Activated T-helper 1 cell treated with anti-CD3 and anti-CD28 coated beads, Interleukin-2, amount 50 U/mL, for 16 hours (primary cell): ENCODE measurements at places on chromosomes 2 and 18.

- DNase-seq, result no peak
Measured at GRCh38 chr2:171763602-171764001, 76.3 kb downstream of the DYNC1I2 start.

- DNase-seq, result no peak
Measured at GRCh38 chr18:25449046-25449445, 97.1 kb upstream of the ZNF521 start.

DNA sequence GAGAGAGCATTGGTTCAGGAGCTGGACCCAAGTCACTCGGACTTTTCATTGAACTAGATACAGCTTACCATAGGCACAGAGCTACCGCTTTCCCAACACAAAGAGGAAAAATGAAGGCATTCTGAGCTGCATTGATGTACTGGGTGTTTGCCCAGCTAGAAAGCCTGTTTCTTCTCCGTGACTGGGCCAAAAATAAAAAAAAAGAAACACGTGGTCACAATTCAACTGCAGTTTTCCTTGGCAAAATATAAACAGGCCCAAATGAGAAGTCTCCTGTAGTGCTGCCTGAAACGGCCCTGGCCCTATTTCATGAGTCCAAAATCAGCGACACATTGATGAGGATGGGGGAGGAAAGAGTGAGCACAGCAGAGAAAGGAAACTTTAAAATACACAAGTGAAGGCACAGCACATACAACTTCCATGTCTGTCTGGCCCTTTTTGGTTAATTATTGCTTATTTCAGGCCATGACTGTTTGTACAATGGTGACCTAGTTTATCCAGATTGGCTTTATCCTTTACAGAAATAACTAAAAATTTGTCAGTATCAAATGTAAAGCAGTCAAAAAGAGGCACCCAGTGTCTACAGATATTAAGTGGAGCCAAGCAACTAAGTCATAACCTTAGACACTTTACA lies 179.7 kb downstream of the ICOS start:
- no peak for DNase-seq

- no peak for DNase-seq
Measured at GRCh38 chr2:96693286-96694200, 46.3 kb downstream of the LMAN2L start.

GRCh38 chr18:37443325-37444055 lies 122.1 kb downstream of the CELF4 start:
- no peak for DNase-seq

- no peak for DNase-seq
Measured at GRCh38 chr18:29874519-29875098, 1167.9 kb downstream of the DSC3 start.

GRCh38 chr18:61898640-61899101 lies 5.9 kb upstream of the RNF152 start:
- no peak for DNase-seq

DNA sequence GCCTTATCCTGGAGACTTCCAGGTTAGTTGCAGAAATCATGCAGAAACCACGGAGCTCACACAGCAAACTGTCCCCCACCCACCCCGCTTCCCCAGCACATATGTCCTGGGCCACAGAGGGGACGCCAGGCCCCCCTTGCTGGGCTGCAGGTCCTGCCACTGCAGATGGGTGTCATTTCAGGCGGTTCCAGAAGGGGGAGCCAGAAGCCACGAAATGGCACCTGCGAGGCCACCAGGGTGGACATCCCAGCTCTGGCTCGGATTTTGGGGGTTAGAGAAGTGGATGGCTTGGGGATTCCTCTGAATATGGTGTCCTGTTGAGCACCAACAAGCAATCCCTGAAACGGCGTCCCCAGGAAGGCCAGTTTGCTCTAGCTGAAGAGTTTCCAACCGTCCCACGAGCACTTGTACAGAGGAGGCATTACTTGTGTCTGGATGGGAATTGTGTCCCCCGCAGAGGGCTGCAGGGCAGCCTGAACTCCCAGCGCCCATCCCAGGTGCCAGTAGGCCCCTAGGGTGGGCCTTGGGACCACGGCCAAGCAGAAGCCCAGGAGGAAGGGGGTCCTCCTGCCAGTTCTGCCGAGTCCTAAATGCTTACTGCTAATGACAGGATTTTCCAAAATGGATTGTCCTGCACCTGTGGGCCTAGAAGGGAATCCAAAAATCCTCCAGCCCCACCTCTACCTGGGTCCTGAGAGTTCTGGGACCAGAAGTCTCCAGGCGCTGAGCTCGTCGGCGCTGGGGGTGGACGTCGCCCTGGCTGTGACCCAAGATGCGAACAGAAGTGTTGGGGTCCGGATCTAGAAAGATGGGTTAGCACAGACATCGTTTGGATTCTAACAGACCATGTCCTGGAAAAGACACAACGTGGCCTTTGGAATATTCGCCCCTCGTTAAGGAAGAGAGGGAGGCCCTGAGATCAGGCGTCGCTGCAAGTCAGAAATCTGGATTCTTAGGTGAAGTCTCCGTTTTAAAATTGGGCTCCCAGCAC lies 14.6 kb upstream of the NFATC1 start:
- DNase-seq, result peak; percentile 54

GRCh38 chr2:136582628-136583205 lies 182.6 kb upstream of the THSD7B start:
- DNase-seq, result no peak

- peak; percentile 41 for DNase-seq
Measured at GRCh38 chr18:9017167-9017904, 85.2 kb upstream of the NDUFV2 start.

DNA sequence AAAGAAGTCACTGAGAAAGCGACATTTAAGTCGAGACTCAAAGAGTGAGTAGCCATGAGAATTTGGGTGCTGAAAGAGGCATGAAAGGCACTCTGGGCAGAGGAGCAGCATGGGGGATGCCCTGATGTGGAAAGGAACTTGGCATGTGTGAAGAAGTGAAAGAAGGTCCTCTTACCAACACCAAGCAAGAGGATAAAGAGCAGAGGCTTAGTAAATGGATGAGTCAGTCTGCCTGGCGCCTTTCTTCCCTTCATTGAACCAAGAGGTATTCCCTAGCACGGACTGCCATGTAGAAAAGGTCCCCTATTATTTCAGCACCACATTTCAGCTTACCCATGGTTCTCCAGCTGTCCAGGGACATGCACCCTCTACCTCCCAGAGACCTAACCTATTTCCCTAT lies 221.1 kb upstream of the NRP2 start:
- DNase-seq, result no peak

DNA sequence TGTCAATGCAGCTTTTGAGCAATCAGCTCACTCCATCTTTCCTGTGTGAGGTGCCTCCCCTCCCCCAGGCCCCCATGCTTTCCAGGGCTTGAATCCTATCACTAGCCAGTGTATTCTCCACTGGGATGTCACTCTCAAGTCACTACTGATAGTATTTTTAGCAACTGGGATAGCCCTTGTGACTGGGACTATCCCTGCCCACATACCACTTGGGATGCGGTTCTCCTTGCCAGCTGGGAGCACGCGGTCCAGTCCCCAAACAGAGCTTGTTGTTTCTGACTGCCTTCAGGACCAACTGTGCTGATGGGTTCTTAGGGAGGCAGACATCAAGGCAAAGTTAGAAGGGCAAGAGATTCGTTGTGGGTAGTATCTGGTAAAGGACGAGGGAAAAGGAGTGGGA lies 134.9 kb downstream of the FAM161A start:
- DNase-seq, result no peak

GRCh38 chr2:152171718-152172117 lies 3.8 kb downstream of the STAM2 start:
- DNase-seq, result no peak

- DNase-seq, result no peak
Measured at GRCh38 chr18:70197026-70197425, 8.5 kb downstream of the RTTN start.

DNA sequence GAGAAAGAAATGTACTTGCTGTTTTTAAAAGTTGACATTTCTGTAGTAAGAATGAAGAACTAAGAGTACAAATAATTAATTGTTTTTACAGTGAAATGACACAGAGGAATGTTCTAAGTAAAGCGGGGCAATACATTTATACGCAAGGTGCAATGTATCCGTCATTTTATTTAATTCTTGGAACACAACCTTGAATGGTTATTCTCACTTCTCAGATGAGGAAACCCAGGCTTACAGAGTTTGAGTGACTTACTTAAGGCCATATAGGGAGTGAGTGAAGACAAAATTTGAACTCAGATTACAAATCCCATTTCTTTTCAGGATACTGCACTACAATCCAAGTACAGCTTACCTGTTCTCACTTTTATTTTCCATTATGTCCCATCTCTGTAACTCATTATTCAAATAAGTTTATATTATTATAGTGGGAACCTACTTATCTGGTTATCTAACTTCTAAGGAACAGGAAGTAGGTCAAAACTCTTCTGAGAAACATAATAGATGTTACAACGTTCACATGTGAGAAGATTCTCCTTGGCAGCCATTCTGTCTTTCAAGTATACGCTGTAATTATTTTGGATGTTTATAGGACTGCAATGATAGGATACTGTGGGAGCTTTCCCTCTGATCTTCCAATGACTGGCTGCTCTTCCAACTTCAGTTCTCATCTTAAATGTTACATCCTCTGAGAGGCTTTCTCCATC lies 12.3 kb upstream of the STK17B start:
- DNase-seq, result no peak

GRCh38 chr2:157336137-157337010 lies 10.8 kb upstream of the ERMN start:
- no peak for DNase-seq

DNA sequence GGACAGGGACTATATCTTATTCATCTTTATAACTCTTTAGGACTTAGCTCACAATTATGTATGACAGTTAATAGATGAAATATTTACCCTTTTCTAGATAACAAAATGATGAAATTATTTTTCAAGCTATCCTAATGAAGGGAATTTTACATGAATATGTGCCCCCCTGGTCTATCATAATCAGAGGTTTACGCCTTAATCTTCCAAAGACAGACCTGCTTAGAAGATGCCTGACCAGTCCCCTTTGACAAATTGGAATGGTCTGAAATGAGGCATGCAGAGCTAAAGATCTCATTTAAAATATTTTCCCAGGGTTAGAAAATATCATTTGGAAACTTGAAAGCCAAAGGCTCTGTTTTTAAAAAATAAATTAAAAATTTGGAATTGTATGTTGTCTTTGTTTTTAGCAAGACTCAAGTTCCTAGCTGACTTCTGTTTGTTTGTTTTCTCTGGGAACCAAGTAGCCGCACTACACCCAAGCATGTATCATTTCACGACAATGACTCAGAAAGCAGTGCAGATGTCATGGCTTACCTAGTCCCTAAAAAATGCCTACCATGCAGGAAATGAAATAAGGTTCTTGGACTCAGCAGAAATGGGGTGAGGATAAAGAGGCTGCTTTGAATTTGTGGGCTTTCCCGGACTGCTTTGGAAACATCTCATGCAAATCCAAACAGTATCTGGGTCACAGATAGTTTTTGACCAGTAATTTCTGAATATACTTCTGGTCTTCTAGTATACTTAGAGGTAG lies 162.1 kb downstream of the ZEB2 start:
- no peak for DNase-seq

DNA sequence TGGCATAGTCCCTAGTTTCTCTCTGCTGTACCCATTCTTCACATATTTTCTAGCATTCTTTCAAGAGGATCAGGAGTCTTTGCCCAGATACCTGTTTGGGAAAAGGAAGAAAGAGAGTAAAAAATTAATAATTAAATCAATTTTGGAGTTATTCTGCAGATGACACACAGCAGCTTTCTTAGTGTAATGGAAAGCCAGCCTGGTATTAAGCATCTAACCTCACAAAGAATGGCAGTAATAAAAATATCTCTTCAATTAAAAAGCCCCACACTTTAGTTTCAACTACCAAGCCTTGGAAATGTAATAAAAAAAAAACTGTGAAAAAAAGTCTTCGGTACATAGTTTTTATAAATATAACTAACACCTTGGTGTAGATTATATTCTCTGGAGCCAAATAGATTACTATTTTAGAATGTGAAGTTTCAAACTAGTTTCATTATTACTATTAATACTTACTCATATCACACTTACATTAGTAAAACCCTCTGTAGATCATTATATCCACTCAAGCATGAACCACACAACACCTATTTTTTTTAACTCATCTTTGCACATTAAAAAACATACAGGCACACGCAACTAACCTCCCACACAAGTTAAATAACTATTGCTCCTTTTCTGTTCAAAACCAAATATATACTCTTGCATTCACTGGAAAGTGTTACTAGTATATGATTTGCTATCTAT lies 90.9 kb downstream of the GPD2 start:
- DNase-seq, result no peak

GRCh38 chr2:11983870-11984269 lies 237.4 kb downstream of the LPIN1 start:
- DNase-seq, result no peak

GRCh38 chr2:219228041-219228910 lies 1.2 kb downstream of the ATG9A start:
- no peak for DNase-seq

DNA sequence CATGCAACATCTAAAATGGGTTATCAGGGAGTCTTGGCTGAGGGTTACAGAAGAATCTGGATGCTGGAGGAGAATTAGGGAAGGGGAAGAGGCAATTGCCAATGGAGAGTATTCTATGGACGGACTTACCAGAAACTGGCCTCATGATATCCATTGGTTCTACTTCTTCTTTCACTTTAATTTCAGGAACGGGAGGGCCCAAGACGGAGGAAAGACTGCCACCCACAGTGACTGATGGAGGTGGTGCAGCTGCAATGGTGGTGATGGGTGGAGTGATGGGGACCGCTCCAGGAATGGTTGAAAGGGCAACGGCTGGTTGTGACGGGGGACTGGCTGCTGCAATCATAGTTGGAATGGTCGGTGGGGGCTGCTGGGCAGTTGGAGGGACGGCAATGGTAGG lies 69.1 kb upstream of the AMMECR1L start:
- no peak for DNase-seq

- DNase-seq, result no peak
Measured at GRCh38 chr2:133346654-133347053, 221.6 kb downstream of the NCKAP5 start.
